ENCODE measurements at places on chromosomes 6 and 20.

DNA sequence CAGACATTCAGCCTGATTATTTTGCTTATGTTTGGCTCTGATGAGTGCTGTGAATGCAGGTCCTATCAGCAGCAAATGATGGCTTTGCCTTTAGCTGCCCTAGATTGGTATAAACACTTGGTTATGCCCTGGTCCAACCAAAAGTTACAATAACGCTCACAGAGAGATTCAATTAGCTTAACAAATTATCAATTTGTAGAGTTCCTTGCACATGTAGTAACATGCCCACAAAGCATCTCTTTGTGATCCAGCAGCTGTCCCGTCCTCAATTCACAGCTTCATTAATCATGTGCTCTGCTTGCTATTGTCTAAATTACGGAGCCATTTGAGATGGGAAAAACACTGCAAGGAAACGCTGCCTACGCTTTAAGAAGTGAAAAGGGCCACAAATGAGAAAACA lies 457.9 kb downstream of the HDGFL1 start:
- no peak for DNase-seq

DNA sequence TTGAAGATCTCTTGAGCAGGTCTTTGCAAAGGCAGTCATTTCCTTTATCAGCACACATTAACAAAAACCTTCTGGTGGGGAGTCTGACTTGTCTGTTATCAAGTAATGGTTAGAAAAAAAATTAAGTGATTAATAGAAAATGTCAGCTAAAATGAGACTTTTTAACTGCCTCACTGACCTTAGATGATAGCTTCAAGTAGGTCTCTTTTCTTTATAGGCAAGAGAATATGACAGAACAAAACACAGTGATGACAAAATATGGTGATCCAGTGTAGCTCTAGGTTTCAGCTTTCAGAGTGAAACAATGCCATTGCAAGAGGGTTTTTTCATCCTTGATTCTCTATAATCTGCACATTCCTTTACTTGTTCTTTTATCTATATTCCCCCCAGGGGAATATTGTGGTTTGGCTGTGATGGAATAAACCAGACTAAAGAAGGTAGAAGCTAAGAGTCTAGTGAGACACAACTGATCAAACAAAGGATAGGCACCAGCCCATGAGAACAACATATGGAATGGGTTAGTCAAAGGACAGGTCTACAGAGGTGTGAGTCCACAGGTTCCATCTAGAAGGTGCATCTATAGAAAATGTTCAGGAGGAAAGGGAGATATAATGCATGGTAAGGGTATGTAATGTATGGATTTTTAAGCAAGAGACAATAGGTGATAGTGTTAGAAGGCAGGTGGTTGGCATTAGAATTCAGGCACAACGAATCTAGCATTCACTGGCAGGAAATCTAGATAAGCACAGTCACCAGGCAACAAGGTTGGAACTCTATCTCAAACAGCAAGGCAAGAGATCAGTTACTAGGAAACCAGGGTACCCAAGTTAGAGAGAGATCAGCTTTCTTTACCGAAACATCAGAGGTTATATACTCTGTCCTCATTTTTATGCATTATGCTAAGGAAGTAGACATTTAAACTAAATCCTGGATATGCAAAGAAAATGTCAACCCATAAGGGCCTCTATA lies 228.9 kb upstream of the SMLR1 start:
- no peak for DNase-seq

DNA sequence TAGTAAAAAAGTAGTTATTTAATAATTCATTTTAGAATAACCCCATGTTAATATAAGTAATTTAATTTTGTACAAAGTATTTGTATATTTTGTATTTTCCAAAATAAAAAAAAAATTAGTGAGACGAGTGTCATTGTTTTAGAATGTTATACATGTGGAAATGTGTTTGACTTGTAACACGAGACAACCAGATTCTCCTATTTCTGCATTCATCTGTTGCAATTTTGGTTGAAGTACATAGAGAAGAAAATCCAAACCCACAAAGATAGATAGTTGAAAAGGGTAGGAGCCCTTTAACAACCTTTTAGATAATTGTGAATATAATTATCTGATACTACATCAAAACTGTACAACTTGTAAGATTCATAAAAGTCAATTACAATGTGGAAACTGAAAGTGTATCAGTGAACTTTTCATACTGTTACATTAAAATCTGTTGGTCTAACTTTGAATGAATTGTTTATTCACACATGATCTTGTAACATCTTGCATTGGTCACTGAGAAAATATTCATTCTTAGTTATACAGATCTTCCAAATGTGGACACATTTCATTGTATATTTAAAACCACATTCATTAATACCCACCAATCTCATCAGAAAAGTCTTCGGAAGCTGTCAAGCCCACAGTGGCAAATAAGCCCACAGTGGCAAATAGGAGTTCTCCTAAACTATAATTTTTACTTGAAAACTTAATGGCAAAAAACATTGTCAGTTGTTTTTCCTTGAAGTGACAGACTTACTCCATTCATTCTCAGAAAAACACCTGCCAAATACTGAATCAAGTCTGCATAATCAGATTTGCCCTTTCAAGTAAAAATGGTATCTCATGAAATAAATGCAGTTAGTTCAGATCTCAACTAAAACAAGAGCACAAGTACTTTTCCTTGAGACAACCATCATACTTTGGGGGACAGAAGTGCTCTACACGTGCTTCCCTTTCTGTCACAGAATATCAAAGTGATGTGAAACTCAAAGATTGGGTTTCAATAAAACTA lies 52.8 kb downstream of the FKBP5 start:
- no peak for DNase-seq

DNA sequence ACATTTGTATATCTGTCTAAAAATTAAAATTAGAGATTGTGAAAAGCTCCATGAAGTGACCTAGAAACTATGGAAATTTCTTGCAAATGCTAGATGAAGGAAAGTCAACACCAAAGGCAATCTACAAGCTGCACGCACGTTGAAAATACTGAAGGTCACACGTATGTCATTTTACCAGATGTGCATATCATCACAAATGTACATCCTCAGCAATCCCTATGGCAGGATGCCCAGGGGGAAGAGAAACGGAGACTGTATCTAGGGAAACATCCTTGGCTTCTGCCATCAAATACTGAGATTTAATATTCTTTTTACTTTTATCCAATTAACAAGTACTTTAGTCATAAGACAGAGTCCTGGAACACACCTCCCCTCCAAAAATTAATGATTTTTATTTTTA lies 672.0 kb downstream of the RNF144B start:
- DNase-seq = no peak

GRCh38 chr6:148452876-148453275 lies 110.2 kb downstream of the SASH1 start:
- DNase-seq = no peak

- DNase-seq = no peak
These were observed 146.9 kb upstream of the C6orf118 start for GRCh38 chr6:165456286-165456685.

GRCh38 chr20:41363601-41364000 lies 3.0 kb downstream of the EMILIN3 start:
- no peak for DNase-seq

DNA sequence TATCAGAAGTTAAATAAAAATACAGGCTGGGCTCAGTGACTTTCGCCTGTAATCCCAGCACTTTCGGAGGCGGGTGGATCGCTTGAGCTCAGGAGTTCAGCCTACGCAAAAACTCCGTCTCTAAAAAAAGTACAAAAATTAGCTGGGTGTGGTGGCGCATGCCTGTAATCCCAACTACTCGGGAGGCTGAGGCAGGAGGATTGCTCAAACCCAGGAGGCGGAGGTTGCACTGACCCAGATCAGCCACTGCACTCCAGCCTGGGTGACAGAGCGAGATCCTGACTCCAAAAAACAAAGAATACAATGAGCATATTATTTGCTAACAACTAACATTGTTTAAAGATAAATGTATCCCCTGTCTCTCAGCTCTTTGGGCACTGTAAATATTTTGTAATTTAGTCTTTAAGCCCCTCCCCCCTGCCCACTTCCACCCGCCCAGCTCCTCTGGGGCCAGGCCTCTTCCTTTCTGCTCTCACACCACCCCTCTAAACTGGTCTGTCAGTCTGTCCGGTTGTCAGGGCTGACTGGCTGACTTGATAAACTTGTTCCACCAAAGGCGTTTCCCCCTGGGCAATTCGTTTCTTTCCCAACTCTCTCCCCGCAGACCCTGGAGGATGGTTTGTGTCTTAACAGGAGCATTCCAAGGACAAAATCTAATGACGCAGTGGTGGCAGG lies 62.4 kb upstream of the QKI start:
- DNase-seq = no peak

DNA sequence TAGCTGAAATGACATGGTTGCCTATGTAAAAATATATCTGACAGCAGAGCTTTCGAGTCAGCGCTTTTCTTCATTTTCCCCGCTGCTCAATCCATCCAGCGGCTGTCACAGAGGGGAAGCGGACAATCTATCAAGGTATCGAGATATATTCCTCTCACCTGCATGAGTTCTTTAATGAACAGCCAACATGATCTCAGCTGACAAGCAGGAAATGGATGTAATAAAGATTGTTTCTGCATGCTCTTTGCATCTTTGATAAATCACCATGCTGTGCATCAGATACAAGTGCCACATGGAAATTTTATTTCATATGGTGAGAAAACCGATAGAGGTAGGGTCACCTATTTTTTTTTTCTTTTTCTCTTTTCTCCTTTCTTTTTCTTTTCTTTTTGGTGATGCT lies 602.3 kb upstream of the MMS22L start:
- DNase-seq = no peak

GRCh38 chr6:39574991-39575390 lies 150.2 kb downstream of the KIF6 start:
- DNase-seq = no peak

DNA sequence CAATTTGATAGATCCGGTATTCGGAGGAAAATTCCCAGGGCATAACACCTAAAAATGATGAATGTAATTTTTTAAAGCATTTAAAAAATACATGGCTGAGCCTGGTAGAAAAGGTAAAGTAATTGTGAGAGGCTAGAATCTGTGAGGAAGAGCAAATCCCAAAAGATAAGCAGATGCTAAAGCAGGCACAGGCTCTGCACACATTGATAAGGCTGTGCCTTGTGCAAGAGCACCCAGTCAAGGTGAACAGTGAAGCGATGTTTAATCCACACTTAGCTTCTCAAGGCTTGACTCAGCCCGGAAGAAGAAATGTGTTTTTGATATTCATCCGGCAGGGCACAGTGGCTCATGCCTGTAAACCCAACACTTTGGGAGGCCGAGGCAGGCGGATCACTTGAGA lies 5.1 kb upstream of the EPB41L2 start:
- DNase-seq = no peak

- no peak for DNase-seq
These were observed 241.9 kb downstream of the ADGRB3 start for GRCh38 chr6:68876792-68877493.

- DNase-seq = no peak
These were observed 45.9 kb upstream of the CDH22 start for GRCh38 chr20:46354207-46354555.

DNA sequence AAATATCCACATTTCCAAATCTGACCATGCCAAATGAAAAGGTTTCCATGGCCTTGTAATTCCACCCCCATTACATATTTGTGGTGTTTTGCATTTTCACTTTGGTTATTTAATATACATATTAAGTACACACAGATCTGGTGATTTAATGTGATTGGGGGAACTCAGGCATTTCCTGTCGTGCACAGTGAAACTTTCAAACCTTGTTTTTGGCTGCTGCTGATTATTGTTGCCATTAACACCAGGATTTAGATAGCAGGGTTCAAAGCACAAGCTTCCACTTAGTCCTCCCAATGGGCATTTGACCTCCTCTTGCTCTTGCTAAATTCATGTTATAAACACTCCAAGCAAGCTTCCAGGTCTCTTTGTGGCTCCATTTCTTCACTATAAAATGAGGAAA lies 166.5 kb downstream of the SOBP start:
- DNase-seq = no peak

DNA sequence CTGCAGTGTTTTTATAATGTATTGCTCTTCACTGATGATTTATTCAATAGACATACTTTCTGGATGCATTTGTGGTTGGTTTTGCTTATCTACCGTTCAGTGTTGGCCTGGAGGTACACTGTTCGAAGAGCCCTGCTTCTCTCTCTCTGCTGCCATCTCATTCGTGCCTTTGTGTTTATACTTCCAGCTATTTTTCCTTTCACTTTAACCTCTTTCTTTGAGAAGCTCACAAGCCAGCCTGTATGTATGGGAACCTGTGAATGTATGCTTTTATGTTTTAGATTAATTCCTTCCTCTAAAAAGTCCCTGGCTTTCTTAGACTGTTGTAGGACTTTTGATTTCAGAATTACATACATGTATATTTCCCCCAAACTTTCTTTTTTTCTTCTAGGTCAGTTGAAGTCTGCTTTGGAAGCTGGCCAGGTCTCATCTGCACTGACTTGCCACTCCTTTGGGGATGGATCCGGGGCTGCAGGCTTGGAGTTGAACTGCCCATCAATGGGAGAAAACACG lies 83.0 kb downstream of the SCAND1 start:
- no peak for DNase-seq

- no peak for DNase-seq
These were observed 36.7 kb downstream of the LRFN2 start for GRCh38 chr6:40550202-40551101.

DNA sequence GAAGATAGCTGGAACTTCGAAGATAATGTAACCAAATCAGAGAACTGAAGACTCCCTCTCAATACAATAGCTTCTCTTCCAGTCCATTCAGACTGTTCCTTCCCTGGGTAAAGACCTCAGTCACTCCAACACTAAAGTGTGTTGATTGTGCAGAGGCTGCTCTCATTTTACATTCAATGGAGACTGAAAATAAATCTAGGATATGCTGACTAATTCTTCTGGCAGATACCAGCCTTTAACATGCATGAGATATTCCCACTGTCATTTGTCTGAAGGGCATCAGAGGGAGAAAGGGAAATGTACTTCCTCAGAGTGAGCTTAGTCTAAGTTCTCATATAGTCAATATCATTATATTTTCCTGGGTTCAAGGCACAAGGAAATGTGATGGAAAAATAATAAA lies 166.4 kb upstream of the IRAK1BP1 start:
- no peak for DNase-seq

Measured in activated CD4-positive, CD25-positive, alpha-beta regulatory T cell treated with anti-CD3 and anti-CD28 coated beads, Interleukin-2, amount 50 U/mL, for 16 hours (primary cell).